Right ventricle myocardium inferior (tissue), 1 donor: ENCODE measurements at places on chromosomes 16 and 17. TPM values are rescaled to one million over a fixed set of nuclear protein-coding genes. Genes with fewer than 3 reads are reported as not detected.

The TBX21 gene
- 0.27 TPM for total RNA-seq

- no peak for DNase-seq
Measured at GRCh38 chr16:85894266-85894665, 4.7 kb upstream of the IRF8 start.

- DNase-seq: no peak
Measured at GRCh38 chr17:74759941-74760340, 11.5 kb downstream of the NHERF1 start.

GRCh38 chr16:30375864-30376263, 1.3 kb downstream of the MYL11 start:
- no peak for DNase-seq

- DNase-seq: no peak
Measured at GRCh38 chr16:8905168-8905762, 23.1 kb downstream of the LITAFD start.

The SLC16A13 gene
- 1.8 TPM for total RNA-seq

The STX1B gene
- total RNA-seq: 0.41 TPM

The DVL2 gene
- total RNA-seq: 20.0 TPM

DNA sequence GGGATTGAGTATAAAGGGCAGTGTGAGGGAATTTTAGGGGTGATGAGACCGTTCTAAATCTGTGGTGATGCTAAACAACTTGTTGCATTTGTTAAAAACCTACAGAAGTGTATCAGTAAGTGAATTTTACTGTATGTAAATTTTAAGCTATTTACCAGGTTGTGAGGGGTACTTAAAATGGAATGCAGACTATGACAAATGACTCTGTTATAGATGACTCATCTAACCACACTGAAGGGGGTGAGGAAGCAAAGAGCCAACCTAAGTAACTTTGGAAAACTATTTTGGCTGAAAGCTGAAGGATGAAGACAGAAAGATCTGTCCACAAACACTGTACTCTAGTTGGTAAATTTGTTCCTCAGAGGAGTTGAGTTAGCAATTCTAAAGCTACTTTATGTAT, 5.3 kb upstream of the MKS1 start:
- DNase-seq: no peak

- no peak for DNase-seq
Measured at GRCh38 chr16:53740476-53740875, 36.5 kb downstream of the FTO start.

DNA sequence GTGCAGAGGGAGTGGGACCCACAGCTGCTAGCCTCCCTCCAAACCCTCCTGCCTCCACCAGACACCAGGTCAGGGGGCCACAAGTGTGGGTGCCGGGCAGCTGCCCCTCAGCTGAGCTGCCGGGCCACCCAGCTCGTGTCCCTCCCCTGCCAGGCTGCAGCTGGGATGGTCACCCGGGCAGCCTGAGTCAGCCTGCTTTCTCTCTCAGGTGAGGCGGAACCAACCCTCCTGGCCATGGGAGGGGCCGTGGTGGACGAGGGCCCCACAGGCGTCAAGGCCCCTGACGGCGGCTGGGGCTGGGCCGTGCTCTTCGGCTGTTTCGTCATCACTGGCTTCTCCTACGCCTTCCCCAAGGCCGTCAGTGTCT, 6.9 kb downstream of the SLC16A3 start:
- peak; percentile 83 for DNase-seq

- peak; percentile 51 for DNase-seq
Measured at GRCh38 chr17:73324711-73325526, 13.1 kb upstream of the CDC42EP4 start.

GRCh38 chr17:2067608-2068024, 12.7 kb downstream of the HIC1 start:
- DNase-seq: no peak

The OTOP3 gene
- total RNA-seq: not detected
